Trophoblast cell (in vitro differentiated cells and primary cell): ENCODE measurements at places on chromosomes 16 and 17.
A peak's percentile ranks its signal among the peaks of the same experiment; 100 is the strongest.

DNA sequence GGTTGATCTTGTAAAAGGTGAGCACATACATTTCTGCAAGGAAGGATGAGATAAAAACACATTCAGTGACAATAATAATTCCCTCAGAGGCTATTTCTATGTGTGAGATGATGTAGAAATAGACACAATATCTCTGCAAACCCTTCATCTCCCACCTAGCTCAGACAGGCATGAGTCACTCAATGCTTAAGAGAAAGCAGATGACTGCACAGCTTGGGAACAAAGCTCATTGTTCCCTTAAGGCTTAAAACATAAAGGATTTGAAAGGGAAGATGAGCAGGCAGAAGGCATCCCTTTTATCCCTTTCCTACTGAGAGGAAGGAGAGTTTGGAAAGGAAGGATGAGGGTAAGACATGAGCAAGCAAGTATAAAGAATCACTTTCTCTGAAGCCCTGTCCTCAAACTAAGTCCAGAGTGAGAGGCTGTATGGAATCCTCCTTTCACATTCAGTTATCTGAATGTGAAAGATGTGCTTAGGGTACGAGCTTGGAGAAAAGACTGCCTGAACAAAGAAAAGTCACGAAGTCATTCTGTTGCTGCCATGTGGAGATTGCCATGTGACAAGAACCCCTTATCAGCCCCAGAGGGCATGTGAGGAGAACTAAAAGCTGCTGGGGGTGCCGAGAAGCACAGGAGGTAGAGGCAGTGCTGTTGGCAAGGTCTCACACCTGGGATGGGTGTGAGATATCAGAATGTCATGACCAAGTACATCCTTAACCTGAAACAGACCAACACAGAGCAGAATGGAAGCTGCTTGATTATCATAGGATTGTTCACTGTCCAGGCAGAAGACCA is 58.2 kb downstream of the CNTNAP4 start:
- no peaks in the 10 kb centered on the region for H3K4me1 ChIP-seq
- H3K4me3 ChIP-seq, result no peak overlapping the region
- no peak overlapping the region for H3K27ac ChIP-seq
- DNase-seq, result no peak

DNA sequence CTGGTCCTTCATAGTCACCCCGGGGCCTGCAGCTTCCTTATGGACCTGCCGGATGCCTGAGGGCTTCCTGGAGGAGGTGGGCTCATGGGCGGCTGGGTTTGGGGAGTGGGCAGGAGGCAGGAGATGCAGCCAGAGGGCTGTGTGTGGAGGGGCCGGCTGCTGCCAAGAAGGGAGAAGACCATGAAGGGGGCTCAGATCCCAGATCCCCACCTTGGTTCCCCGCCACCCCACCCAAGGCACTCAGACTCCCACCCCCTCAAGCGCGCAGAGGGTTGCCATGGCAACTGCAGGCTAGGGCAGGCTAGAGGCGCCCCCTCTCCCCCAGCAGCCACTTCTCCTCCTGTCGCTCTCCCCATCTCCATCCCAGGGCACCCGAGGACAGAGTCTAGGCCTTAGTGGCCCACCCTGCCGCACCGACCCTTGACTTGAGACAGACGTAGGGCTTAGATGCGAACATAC is 104.5 kb downstream of the CRLF3 start:
- H3K27ac ChIP-seq, result no peak overlapping the region
- no peaks in the 10 kb centered on the region for H3K36me3 ChIP-seq
- no peak overlapping the region for H3K4me3 ChIP-seq
- no peak for DNase-seq
- no peaks in the 10 kb centered on the region for H3K4me1 ChIP-seq

GRCh38 chr17:1029196-1029921 is 32.4 kb downstream of the TIMM22 start:
- H3K27me3 ChIP-seq, result peaks cover 12% of the 10 kb centered on the region
- no peak overlapping the region for H3K4me3 ChIP-seq
- DNase-seq, result no peak
- no peak overlapping the region for H3K27ac ChIP-seq
- no peaks in the 10 kb centered on the region for H3K4me1 ChIP-seq

DNA sequence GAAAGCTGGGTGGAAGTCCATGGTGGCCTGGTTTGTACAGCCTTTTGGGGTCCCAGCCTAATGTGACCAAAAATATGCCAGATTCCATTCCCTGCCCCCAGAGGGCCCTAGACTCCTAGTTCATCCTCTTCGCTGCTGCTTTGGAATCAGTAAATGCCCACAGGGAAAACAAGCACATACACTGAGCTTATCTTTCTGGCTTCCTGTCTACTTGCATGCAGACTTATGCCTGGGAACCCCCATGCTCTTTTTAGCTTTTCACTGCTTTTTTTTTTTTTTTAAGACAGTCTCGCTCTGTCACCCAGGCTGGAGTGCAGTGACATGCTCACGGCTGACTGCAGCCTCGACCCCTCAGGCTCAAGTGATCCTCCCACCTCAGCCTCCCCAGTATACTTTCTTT is 6.2 kb upstream of the CD300LG start:
- H3K27ac ChIP-seq, result no peak overlapping the region
- no peaks in the 10 kb centered on the region for H3K27me3 ChIP-seq
- no peaks in the 10 kb centered on the region for H3K4me1 ChIP-seq
- H3K36me3 ChIP-seq, result no peaks in the 10 kb centered on the region
- no peak for DNase-seq

DNA sequence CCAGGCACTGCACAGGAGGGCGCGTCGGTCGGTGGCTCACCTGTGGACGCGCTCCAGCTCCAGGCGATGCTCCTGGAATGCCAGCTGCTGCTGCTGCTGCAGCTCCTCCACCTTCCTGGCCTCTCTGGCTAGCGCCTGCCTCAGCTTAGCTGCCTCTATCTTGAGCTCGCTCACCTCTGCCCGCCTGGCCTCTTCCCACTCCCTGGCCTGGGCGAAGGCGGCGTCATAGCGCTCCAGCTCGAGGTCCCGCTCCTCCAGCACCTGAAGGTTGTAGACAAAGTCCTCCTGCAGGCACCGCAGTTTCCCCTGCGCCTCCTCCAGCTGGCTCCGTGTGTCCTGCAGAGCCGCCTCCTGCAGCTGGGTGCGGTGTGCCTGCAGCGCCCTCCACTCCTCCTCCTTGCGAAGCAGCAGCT is 11.1 kb downstream of the CCDC57 start:
- H3K36me3 ChIP-seq, result peaks cover 26% of the 10 kb centered on the region
- no peak for DNase-seq
- no peaks in the 10 kb centered on the region for H3K27me3 ChIP-seq
- H3K4me1 ChIP-seq, result peaks cover 4% of the 10 kb centered on the region
- no peak overlapping the region for H3K27ac ChIP-seq
- H3K4me3 ChIP-seq, result no peak overlapping the region

GRCh38 chr16:4321286-4322120 is 5.6 kb downstream of the GLIS2 start:
- no peaks in the 10 kb centered on the region for H3K27me3 ChIP-seq
- no peak overlapping the region for H3K27ac ChIP-seq
- H3K36me3 ChIP-seq, result no peaks in the 10 kb centered on the region
- H3K4me1 ChIP-seq, result peaks cover 43% of the 10 kb centered on the region

DNA sequence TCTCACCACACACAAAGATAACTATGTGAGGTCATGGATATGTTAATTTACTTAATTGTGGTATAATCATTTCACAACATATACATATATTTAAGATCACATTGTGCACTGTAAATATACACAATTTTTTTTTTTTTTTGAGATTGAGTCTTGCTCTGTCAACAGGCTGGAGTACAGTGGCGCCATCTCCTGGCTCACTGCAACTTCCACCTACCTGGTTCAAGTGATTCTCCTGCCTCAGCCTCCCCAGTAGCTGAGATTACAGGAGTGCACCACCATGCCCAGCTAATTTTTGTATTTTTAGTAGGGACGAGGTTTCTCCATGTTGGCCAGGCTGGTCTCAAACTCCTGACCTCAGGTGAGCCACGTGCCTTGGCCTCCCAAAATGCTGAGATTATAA is 11.5 kb upstream of the PRSS54 start:
- no peaks in the 10 kb centered on the region for H3K27me3 ChIP-seq
- no peak overlapping the region for H3K27ac ChIP-seq
- no peak overlapping the region for H3K4me3 ChIP-seq
- H3K36me3 ChIP-seq, result no peaks in the 10 kb centered on the region

- H3K27ac ChIP-seq, result peak overlapping the region; percentile 8
- peaks cover 3% of the 10 kb centered on the region for H3K4me1 ChIP-seq
- H3K27me3 ChIP-seq, result no peaks in the 10 kb centered on the region
- no peak overlapping the region for H3K4me3 ChIP-seq
These were observed 1.5 kb upstream of the MYH10 start for GRCh38 chr17:8632061-8632460.

- no peak overlapping the region for H3K4me3 ChIP-seq
- H3K4me1 ChIP-seq, result peaks cover 12% of the 10 kb centered on the region
- H3K27me3 ChIP-seq, result no peaks in the 10 kb centered on the region
- no peaks in the 10 kb centered on the region for H3K36me3 ChIP-seq
- DNase-seq, result no peak
These were observed 15.1 kb upstream of the CDRT4 start for GRCh38 chr17:15482476-15482875.

DNA sequence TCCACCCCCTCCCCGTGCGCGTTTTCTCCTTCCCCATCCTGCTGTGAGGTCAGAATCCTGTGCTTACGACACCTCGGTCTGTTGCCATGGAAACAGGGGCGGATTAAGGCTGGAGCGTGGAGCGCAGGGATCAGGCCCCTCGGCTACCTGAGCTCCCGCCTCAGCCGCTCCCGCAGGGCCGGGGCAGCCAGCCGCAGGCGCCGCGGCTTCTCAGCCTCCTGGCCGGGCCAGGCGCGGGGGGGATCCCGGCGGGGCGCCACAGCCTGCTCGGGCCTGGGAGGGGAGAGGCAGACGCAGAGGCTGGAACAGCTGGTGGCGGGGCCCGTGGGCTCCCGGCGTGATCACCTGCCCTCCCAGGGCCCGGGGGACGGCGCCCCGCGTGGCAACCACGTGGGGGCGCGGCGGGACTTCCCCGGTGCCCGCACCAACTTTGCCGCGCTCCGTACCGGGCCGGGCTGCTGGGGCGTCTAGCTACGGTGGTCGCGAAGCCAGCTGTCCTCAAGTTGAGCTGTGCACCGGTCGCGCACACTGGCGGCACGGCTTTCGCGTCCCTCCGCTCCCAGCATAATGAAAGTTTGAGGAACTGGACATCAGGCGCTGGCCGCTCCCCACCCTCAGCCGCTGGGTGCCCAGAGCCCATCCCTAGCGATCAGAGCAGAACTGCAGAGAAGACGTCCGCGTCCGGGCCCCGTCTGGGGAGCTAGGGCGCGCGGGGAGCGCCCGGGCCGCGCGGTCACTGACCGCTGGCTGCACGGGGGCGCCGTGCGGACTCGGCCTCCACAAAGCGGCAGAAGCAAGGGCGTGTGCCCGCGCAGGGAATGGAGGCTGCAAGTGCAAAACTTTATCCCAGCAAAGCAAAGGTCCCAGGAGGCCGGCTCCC is 1.2 kb downstream of the RTN4RL1 start:
- H3K4me3 ChIP-seq, result no peak overlapping the region
- peak; percentile 65 for DNase-seq
- peaks cover 19% of the 10 kb centered on the region for H3K4me1 ChIP-seq
- H3K27ac ChIP-seq, result no peak overlapping the region
- H3K27me3 ChIP-seq, result peaks cover 57% of the 10 kb centered on the region

- no peaks in the 10 kb centered on the region for H3K27me3 ChIP-seq
- H3K4me3 ChIP-seq, result no peak overlapping the region
- DNase-seq, result no peak
- no peaks in the 10 kb centered on the region for H3K36me3 ChIP-seq
- no peak overlapping the region for H3K27ac ChIP-seq
These were observed 54.9 kb downstream of the WWP2 start for GRCh38 chr16:69816996-69817395.

GRCh38 chr17:60398227-60398959 is 6.5 kb upstream of the USP32 start:
- H3K36me3 ChIP-seq, result no peaks in the 10 kb centered on the region
- no peaks in the 10 kb centered on the region for H3K27me3 ChIP-seq
